Nasal cavity respiratory epithelium epithelial cell of viscerocranial mucosa (primary cell): ENCODE measurements at places on chromosomes 16 and 17. TPM values are rescaled to one million over a fixed set of nuclear protein-coding genes. Genes with fewer than 3 reads are reported as not detected.

KRTAP4-6 gene
- total RNA-seq = not detected in 2 replicates

DNAAF1 gene
- total RNA-seq = 0.07 TPM in 1 of 2 replicates, not detected in the other

CCNF gene
- 3.1 and 5.5 TPM in 2 replicates for total RNA-seq

GAA gene
- 16.7 and 131 TPM in 2 replicates for total RNA-seq

CCL4 gene
- not detected in 2 replicates for total RNA-seq
